ENCODE measurements at places on chromosomes 16 and 17.

DNA sequence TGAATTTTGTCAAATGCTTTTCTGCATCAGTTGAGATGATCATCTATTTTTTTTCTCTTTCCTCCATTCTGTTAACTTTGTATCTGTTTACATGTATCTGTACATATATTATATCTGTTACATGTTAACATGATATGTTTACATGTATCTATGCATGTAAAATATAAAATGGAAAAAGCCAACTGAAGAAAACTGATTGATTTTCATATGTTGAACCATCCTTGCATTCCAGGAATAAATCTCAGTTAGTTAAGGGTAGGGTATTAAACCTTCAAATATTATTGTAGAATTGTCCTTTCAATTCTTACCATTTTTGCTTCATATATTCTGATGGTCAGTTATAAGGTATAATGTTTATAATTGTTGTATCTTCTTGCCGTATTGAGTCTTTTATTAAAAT, 336.1 kb downstream of the ZFHX3 start:
- no peak for DNase-seq

GRCh38 chr17:47829870-47830269, 1.5 kb downstream of the MRPL10 start:
- DNase-seq = no peak

DNA sequence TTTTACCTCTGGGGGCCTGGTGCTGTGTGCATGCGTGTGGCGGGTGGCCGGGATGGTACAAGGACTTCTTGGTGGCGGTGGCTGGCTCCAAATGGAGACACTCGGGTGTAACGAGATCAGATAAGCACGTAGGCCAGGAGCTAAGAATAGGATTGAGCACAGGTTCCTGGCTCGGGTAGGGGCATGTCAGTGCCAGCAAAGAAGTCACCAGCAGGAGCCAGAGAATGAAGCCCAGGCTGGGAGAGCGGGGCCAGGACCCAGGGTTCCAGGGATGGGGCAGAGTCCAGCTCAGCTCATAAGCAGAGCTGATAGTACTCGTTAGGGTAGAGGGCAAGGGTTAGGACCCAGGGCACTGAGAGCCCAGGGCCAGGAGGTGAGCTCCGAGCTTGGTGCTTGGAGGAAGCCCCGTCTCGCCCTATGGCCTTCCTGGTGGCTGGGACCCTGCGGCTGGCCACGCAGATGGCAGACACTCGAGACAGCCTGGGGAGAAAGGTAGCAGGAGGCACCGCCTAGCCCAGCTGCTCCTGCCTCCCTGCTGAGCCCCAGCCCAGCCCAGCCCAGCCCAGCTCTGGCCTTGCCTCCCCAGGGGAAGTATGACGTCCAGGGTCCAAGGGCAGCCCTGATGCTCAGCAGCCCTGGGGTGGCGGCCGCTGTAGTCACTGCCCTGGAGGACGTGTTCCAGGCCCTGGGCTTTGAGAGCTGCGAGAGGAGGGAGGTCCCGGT, 8.9 kb downstream of the ZNF213 start:
- DNase-seq = no peak

DNA sequence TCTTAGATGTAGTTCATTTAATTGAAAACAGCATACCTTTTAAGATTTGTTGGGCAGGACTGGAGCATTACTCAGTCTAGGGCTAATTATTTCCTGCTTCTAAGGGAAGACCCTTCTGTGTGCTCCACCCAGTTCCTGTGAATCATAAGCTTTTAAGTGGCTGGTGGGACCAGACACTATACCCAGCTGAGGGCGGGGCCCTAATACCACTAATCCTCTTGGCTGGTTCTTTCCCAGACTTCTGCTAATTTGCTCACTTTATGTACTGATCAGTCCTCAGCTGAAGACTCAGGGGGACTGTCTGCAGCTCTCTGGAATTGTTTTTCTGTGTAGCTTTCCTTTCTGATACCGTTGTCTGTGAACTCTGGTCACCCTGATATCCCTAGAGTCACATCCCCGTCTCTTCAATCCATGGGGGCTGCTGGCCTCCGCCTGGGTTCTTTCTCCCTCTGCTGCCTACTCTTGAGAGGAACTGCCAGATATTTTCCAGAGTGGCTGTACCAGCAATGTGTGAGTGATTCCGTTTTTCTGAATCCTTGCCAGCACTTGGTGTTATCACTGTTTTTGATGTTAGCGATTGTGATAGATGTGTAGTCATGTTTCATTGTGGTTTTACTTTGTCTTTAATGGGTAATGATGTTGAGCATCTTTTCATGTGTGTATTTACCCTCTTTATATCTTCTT, 35.1 kb downstream of the MFSD11 start:
- DNase-seq = peak; percentile 79

DNA sequence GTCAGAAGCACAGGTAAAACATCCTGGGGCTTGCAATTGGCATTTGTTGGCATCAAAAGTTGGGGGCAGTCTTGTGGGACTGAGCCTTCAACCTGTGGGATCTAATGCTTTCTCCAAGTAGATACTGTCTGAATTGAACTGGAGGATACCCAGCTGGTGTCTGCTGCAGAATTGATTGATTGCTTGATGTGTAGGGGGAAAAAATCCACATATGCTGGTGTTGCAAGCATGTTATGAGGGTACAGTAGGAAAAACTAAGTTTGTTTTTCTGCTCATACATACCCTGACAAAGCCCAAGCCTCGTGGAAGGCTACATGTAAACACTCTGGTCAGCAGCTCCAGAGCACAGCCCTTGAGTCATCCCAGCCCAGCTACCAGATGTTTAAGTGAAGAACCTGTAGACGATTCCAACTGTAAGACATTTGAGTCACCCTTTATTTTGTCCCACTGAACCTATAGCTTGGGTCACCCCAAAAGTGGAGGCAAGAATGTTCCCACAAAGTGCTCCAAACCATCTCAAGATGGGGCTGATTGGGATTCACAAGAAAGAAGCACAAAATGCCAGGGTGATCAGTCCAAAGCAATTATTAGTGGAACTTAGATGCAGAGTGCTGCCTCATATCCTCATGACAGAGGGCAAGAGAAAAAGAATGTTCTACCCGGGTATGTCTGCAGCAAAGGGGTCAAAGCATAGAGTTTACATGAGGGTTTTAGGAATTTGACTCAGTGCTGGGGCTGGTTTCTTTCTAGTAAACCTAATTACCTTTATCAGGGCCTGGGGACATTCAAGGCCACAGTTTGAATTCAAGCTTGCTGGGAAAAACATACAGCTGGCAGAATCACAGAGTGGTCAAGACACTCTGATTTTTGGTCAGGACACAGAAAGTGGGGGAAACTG, 9.6 kb upstream of the APPBP2 start:
- no peak for DNase-seq

DNA sequence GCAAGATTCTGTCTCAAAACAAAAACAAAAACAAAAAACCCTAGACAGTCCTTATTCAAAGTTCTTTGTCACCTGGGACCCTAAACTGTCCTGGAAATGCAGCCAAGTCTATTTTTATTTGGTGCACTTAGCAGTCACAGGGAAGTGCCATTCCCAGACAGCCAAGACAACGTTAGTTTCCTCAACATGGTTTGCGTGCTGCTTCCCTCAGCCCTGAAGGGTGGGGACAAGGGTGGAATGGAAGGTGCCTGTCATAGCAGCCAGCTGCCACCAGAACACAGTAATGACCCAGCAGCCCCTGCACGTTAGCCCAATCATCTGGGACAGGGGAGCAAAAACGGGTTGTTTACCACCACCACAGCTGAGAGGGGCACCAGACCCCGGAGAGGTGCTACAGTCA, 16.9 kb downstream of the CREBBP start:
- no peak for DNase-seq

DNA sequence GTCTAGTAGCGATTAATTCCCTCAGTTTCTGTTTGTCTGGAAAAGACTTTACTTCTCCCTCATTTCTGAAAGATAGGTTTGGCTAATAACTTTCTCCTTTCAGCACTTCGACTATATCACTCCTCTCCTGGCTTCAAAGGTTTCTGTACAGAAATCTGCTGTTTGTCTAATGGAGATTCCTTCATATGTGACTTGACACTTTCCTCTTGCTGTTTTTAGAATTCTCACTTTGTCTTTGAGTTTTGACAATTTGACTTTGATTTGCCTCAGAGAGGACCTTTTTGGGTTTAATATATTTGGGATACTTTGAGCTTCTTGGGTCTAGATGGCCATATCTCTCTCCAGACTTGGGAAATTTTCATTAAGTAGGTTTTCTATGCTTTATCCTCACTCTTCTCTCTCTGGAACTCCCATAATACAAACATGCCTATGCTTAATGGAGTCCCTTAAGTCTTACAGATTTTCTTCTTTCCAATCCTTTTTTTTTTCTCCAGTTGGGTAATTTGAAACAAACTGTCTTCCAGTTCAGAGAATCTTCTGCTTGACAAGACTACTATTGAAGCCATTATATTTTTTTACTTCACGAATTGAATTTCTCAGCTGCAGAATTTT, 7.8 kb upstream of the PRSS21 start:
- DNase-seq = no peak

DNA sequence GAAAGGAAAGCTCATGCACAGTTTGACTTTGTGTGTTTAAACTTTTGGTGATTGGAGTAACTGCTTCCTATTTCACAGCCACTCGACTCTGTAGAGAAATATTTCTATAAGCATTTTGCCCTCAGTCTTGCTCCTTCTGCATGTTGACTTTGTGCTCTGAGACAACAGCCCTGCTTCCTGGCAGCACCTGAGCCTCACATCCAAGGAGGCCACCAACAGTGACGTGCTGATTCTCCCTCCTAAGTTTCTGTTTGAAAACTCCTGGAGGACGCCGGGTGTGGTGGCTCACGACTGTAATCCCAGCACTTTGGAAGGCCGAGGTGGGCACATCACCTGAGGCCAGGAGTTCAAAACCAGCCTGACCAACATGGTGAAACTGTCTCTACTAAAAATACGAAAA, 23.9 kb upstream of the WSB1 start:
- no peak for DNase-seq

DNA sequence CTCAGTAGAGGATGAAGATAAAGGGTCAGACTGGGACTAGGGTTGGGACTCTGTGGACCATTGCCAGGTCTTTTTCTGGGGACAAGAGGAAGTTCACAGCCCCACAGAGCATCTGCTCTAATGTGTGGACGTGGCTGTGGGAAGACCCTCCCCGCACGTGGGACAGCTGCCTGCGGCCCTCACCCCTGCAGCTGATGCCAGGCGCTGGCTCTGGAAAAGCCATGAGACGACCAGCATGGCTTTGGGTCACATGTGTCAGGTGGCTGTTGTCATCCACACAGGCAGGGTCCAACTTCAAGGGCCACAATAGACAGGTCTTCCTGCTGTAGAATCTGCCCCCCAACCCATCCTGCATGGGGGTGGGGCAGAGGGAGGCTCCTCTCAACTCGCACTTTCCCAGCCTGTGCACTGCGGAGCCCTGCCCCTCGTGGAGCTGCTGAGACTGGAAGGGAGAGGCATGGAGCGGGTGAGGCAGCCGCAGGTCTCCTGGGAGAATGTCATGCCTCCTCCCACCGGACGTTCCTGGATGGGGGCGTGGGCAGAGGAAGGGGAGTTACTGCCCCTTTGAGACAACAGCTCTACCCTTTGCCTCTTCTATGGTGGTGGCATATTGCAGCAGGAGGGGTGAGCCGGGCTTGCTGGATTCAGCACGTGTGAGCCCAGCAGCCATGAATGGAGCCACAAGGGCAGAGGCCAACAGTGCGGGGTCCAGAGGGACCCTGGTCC, 53.4 kb downstream of the PIMREG start:
- no peak for DNase-seq

DNA sequence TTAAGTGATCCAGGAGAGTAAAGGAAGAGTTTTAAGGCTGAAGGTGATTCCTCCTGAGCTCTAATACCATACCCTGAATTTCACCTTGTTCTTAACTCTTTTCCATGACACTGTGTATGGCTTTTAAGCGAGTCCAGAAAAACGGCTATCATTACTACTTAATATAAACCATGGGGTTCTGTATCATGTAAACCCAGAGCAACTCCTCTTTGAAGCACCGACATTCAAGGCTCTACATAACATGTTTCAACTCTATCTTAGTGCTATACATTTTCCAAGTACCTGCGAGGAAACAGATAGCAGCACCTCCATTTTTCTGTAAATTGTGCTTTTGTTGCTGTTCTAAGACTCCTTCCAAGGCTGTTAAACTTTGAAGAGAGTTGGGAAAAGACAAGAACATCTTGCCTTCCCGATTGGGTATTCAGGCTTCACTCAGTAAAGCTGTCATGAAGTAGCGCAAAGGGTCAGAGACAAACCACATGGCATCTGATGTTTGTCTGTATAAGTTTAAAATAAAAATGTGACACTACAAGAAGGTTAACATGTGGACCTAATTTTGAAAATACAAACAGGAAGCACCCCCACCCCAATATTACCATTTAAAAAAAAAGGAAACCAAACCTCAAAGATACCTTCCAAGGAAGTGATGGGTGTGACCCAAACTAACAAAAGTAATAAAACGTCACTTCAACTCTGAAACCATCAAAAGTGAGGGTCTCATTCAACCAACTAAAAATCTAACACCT, 3.9 kb downstream of the STAT5B start:
- no peak for DNase-seq

- DNase-seq = no peak
These were observed 36.5 kb upstream of the PVALEF start for GRCh38 chr17:81128774-81129173.

DNA sequence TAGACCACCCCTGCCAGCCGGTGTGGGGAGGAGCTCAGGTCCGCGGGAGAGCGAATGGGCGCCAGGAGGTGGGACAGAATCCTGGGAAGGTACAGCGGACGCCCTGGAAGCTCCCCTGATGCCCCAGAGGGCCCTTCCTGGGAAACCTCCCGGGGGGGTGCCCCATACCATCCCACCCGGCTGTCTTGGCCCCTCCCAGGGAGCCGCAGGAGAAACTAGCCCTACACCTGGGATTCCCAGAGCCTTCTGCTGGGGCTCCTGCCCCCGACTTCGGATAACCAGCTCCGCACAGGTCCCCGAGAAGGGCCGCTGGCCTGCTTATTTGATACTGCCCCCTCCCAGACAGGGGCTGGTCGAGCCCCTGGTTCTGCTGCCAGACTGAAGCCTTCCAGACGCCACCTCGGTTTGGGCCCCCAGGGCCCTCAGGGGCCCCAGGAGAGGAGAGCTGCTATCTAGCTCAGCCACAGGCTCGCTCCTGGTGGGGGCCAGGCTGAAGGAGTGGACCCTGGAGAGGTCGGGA, 3.0 kb upstream of the CBX4 start:
- DNase-seq = no peak

DNA sequence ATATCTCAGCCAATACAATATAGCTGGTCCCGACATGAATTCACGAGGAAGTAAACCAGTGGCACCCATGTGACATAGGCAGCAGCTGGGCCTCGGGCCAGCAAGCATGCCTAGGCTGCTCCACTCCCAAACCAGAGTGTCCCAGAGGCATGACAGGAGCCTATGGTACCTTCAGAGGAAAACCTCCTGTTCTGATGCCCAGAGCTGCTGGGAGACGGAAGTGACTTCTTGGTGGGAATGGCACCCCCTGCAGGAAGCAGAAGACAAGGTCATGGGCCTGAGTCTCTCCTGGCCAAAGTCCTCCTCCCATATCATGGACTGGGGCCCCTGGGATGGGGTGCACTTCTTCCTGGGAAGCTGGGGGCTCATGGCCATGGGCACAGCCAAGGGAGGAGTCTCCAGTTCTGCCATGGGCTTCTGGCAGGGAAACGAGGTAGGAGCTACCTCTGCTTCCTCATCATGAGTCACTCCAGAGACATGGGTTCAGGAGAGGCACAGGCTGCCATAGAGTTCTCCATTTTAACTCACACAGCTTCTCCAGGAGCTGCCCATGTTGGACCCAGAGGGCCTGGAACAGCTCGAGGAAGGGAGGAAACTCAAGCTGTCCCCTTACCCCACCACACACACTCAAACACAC, 13.4 kb downstream of the FBF1 start:
- no peak for DNase-seq

Measured in stromal cell of bone marrow (primary cell).